CD4-positive, alpha-beta T cell treated with Interleukin-21 for 1 hour (primary cell): ENCODE measurements at places on chromosomes 3 and 15.

DNA sequence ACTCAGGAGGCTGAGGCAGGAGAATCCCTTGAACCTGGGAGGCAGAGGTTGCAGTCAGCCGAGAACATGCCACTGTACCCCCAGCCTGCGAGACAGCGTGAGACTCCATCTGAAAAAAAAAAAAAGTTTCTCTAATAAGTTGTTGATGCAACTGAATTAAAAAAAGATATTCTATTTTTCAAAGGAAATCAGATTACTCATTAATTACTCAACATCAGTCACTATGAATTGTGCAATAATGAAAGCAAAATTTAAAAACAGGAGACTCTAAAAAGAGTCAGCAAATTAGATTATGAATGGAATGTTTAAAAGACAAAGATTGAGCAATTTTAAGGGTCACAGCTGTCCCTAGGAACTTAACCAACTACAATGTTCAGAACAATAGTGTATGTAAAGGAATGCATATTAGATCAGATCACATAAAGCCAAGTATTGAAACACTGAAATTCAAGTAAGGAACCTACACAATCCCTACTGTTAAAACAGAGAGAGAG lies 60.2 kb upstream of the SLC4A7 start:
- no peak for DNase-seq

DNA sequence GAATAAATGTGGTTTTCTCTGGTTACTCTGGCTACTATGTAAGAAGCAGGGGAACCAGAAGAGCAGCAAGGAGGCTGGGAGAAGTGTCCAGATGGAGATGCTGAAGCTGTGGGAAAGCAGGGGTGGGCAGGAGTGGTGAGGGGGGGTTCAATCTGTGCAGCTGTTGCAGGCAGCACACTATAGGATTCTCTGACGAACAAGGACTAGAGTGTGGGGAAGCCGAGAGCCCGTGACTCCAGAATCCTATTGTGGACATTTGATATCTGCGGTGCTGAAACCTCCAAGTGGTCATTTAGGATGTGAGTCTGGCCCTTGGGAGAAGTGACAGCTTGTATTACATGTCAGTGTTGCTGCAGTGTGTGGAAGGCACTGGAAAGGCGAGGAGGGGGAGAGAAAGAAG lies 60.5 kb downstream of the GABRB3 start:
- DNase-seq: no peak

DNA sequence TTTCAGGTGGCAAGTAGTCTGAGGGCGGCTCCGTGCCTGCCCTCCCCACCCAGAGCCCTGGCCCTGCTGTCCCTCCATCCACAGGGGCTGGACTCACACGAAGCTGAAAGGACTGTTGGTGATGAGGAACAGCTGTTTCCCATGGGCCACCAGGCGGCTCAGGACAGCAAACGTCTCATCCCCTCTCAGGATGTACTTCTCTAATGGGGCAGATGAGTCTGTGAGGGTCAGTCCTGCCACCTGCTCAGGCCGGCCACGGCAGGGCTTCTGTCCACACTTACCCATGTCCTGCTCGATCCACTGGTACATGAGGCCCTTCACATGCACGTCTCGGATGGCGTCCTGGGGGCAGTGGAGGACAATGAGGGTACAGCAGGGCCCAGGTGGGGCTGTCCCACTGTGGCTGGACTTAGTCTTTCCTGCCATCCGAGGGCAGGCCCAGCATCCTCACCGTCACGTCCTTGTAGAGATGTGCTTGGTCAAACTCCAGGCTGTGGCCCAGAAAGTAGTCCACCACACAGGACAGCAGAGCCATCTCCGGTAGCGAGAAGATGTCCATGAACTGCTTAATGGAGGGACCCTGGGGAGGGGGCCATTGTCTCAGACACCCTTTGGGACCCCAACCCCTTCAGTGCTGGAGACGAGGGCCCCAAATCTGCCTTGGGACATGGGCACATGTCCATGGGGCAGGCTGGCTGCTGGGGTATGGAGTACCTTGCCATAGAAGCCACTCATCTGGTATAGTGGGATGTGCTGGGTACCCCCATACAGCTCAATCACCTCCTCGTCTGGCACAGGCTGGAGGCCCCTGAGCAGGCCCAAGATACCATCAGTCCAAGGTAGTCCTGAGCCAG lies 5.7 kb downstream of the NT5DC2 start:
- DNase-seq: no peak

DNA sequence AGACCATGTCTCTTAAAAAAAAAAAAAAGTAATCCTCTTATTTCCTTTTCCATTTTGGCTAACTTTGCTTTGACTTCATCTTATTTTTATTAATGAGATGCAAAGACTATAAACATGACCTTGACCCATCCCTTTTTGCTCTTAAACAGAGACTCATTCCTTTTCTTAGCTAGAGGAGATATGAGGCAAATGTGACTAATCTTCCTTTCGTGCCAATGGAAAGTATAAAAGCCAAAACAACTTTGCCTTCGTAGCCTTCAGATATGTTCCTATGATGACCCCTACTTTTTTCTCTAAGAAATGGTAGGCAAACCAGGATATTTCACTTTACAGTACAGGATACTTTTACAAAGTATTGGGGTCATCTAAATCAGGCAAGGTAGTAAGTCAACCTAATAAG lies 36.9 kb upstream of the GOLGB1 start:
- DNase-seq: no peak

DNA sequence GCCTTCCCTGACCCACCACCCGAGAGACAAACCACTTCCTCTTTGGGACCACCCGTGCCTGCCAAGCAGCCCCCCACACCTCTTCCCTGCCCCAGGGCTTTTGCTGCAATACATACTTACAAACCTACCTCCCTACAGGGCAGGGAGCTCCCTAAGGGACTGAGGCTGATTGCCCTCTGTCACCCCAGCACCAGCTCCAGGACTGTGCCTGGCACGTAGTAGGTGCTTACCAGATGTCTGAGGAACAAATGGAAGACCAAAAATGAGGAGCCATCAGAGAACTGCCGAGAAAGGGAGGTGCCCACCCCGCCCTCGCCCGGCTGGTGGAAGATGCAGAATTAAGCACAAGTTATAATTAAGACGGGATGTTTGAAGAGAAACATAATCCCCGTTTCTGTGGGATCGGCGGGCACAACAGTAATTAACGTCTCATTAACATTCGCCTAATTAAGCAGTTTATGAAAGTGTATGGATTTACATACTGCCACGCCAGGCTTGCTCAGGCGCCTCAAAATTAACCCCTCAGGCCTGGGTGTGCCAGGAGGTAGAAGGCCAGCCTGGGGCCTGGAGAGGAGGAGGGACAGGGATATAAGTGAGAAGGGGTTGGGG lies 130.1 kb upstream of the LINGO1 start:
- no peak for DNase-seq
